ENCODE measurements at places on chromosomes 7 and 10. TPM values are rescaled to one million over a fixed set of nuclear protein-coding genes. Genes with fewer than 3 reads are reported as not detected.

- DNase-seq = no peak
- H3K4me3 ChIP-seq = no peak overlapping the region
- H3K36me3 ChIP-seq = no peaks in the 10 kb centered on the region
These were observed 86.2 kb downstream of the APBB1IP start for GRCh38 chr10:26524161-26524896.

DNA sequence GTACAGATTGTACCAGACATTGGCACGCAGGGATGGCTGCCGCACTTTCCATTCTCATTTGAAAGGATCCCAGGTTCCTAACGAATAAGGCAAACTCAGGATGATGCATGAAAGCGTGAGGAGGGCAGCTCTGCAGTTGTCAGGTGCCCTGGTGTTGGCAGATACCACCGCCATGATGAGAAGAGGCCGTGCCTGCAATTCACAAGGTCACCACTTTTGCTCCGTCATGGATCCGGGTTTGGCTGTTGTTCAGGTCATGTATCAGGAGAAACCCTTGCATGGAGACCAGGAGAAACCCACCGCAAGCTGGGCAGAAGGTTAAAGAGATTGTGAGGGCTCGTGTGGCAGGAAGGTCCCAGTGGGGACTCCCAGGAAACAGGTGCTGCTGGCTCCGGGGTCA lies 233.2 kb downstream of the KLF6 start:
- no peak overlapping the region for H3K27ac ChIP-seq
- no peak overlapping the region for H3K4me3 ChIP-seq
- H3K4me1 ChIP-seq = no peaks in the 10 kb centered on the region
- H3K27me3 ChIP-seq = no peaks in the 10 kb centered on the region
- H3K36me3 ChIP-seq = no peaks in the 10 kb centered on the region

MMP21 gene
- total RNA-seq = not detected

GRCh38 chr7:24978843-24979469 lies 1.0 kb downstream of the OSBPL3 start:
- peak overlapping the region; percentile 49 for H3K4me3 ChIP-seq
- H3K27ac ChIP-seq = peak overlapping the region; percentile 87
- DNase-seq = peak; percentile 67

- no peak for DNase-seq
- H3K27ac ChIP-seq = no peak overlapping the region
- no peak overlapping the region for H3K4me3 ChIP-seq
- no peaks in the 10 kb centered on the region for H3K27me3 ChIP-seq
- no peaks in the 10 kb centered on the region for H3K4me1 ChIP-seq
These were observed 84.4 kb downstream of the DNAJC1 start for GRCh38 chr10:21919117-21919516.

- peaks cover 3% of the 10 kb centered on the region for H3K4me1 ChIP-seq
- H3K27ac ChIP-seq = no peak overlapping the region
- no peak for DNase-seq
These were observed 18.7 kb downstream of the SLC25A13 start for GRCh38 chr7:96303105-96303685.

PLEKHS1 gene
- not detected for total RNA-seq

HMX3 gene
- not detected for total RNA-seq

All from sigmoid colon (tissue), 7 donors.